ENCODE measurements at places on chromosomes 2 and 18.

DNA sequence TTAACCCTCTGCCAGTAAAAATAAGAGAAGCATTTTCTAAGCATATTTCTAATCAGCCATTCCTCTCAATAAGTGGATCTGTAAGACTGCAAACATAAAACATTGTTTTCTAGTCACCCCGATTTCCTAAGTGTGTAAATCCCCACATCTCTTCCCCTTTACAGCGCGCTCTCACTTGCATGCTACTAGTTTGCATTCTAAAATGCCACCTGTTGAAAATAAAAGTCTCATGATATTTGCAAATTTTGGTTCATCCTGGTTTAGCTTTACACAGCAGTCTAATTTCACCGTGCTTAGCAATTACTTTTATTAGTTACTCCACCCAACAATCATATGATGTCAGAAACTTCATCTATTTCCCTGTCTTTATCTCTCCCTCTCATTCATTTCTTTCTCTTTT, 1230.7 kb upstream of the ZEB2 start:
- DNase-seq = no peak

DNA sequence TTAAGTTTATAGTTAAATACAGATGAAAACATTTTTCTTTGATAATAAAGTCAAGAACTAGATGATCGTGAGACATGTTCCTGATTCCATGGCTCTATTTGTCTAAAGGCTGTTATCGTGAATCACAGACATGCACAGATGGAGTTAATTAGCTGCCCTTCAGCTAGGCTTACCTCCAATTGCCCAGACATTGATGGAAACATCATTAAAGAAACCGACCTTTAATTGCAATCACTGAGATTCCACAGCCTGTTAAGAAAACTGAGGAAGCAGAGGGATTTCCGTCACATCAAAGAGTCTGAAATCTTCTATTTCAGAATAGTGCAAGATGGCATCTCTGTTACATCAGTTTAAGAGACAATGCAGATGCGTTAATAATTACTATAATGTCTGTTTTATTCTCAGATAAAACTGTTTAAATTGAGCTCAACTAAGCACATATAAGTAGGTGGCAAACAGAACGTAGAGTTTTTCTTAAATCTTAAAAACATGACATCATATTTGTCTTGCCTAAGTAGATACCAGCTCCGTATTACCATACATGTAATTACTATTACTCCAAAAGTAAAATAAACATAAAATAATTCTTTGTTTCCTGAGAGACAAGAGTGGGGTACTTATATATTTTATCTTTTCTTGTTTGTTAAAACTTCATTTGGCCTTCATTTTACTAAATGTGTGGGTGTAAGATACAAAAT, 23.9 kb upstream of the CRACDL start:
- DNase-seq = no peak

GRCh38 chr18:74899554-74899953, 301.9 kb downstream of the ZNF407 start:
- DNase-seq = peak; percentile 48

DNA sequence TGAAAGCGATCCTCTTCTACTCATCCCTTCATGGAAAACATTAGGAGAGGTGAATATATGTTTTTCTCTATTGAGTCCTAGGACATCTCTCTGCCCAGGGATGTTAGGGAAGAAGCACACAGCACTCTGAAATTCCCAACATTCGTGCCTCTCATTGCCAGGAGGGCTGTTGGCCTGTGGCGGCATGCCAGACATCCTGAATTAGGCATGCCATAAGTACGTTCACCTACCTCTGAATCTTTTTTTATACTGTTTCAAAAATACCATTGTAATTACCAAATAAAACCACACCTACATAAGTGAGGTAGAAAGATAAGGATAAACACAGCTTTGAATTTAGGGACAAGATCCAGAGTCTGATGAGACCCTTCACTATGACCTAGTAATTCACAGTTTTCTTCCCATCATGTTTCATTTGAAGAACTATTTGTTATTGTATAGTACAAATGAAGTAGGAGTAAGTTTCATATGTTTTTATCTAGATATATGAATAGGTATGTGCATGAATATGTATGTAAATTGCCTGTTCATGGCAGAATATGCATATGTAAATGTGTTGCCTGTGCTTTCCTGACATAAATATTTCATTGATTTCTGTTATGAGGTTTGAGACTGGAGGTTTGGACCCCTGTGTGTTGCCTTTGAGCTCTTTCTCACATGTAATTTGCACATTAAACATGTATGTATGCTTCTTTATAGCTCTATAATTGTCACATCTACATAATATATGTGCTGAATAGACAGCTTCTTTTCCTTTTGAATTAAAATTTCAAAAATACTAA, 66.6 kb upstream of the STAM2 start:
- DNase-seq = no peak

- no peak for DNase-seq
Measured at GRCh38 chr18:54147439-54147838, 77.0 kb downstream of the MBD2 start.
